Stimulated activated CD8-positive, alpha-beta memory T cell treated with anti-CD3 and anti-CD28 coated beads, Interleukin-4, amount 100 ng/mL, for 1 hour (primary cell): ENCODE measurements at places on chromosomes 1 and 21.

DNA sequence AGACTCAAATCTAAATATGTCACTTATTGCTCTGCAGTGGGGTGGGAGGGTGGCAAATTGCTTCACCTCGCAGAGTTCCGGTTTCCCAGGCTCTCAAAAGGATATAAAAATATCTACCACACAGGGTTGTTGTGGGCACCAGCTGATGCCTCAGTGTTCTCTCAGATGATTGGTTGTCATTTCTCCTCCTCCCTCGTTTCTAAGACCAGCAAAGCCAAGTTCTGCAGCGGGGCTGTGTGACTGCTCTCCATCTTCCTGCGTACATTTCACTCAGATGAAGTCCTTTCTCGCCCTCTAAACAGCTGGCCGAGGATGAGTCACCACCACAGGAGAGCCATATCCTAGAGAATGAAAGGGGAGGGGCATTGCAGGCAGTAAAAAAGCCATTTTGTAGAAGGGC, 35.0 kb upstream of the VWA5B1 start:
- no peak for DNase-seq

DNA sequence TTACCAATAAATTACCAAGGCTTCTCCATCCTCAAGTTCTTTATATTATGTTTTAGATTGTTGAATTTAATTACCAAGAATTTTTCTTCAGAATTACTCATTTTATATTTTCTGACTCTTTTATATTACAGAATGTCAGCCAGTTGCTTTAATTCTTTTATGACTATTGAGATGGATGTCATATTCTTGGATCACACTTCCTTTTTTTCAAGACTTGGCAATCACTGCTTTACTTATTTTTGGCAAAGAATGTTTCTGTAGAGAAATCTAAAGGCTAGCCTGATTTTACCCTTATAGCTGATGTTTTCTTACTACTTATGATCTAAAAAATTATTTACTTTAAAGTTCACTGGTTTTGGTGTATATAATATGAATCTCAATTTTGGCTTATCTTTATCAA, 721.1 kb upstream of the TMPRSS15 start:
- DNase-seq, result no peak

- DNase-seq, result no peak
Measured at GRCh38 chr21:42845296-42845965, 33.9 kb downstream of the WDR4 start.

DNA sequence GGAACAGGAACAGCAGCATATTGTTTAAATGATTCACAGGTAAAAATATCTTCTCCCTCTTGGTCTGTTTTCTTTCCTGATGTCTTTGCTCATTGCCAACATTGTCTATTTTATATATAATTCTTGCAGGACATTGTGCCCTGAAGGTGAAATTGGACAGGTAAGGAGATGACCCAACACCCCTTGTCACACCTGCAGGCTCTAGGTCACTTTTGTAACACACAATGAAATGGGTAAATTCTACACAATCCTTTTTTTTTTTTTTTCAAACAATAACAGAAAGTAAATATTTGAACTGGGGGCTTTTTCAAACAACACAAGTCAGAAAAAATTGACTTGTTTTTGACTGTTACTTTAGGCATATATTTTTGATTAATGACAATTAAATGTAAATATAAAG, 62.9 kb upstream of the ERG start:
- DNase-seq, result no peak

GRCh38 chr1:190754666-190755065, 277.0 kb upstream of the BRINP3 start:
- no peak for DNase-seq

DNA sequence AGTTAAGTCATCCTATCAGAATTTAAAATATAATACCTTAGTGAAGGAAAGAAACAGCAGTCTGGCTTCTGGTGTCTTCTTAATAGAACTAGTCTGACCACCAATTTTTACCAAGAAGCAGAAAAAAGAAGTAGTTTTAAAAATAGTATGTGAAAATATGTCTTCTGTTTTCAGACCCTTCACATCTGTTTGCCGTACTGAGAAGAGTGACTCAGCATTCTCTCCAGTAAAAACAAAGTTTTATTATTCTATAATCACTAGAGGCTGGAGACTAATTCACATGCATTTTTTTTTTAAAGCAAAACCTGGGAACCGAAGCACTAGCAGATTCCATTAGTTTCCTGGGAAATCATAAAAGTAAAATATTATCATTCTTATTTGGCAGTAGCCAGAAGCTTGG, 163.8 kb downstream of the COL24A1 start:
- no peak for DNase-seq

DNA sequence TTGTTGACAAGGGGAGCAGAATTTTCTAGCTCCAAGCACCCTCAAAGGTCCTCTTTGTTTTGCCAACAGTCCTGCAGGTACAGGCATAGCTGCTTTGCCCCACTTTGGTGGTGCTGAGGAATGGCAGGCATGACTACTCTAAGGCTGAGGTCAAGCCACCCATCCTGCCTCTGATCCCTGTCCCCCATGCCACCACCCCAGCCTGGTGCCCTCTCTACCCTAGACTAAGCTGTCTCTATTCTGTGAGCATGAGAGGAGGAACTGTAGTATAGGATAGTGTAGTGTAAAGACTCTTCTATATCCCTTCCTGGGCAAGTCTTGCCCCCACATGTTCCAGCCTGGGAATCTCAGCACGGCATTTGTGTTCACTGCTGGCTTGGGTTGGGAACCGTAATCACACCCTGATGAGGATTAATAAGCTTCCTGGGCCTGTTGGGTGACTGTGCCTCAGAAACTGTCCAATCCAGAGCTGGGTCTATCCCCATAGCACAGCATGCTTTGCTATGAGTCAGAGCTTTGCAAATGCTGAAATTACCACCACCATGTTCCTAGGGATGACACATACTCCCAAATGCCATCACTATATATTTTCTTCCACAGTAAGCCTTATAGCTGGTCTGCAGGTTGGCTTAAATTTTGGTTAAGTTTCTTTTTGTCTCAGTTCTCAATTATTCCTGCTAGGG, 105.7 kb upstream of the PPP2R5A start:
- no peak for DNase-seq

GRCh38 chr1:84250668-84251067, 50.8 kb upstream of the SAMD13 start:
- no peak for DNase-seq

DNA sequence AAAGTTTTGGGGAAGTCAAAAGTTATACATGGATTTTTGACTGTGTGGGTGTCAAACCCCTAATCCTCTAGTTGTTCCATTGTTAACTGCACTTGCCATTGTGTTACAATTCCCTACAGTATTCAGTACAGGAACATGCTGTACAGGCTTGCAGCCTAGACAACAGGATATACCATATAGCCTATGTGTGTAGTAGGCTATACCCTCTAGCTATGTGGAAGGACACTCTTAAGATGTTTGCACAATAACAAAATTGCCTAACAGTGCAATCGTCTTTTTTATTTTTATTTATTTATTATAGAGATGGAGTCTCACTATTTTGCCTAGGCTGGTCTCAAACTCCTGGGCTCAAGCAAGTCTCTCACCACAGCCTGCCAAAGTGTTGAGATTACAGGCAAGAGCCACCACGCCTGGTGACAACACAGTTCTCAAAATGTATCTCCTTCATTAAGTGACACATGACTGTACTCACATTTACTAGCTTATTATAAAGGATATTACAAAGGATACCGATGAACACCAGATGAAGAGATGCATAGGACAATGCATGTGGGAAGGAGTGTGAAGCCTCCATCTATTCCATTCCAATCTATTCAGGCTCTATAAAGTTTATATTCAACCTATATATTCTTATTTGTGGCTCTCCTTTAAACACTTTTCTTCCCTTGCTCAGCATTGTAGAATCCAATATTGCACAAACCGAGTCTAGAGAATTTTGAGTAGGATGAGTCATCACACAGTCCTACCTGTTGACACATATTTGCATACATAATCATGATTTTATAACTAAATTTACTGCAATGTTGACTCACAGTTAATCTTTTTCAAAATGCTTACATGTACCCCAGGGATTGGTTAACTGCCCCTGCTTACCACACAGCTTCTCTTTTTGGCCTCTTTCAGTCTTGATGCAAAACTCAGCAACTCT, 28.4 kb upstream of the CEP350 start:
- DNase-seq, result no peak

DNA sequence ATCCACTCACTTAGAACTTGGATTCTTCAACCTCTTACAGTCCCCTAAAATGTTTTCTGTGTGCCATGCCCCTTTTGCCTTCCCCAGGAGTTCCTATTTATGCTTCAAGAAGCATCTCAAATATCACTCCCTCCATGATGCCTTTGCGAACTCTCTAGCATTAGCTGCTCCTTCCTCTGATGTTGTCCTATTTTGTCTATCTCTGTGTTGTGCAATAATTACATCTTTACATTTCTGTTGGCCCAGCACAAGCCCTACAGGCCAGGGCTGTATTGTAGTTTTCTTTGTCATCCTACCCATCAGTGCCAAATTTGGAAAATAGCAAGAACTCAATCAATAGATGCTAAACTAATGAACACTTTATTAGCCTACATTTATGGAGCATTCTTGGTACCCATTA, 125.8 kb downstream of the ST6GALNAC5 start:
- no peak for DNase-seq

- no peak for DNase-seq
Measured at GRCh38 chr1:203204756-203205155, 18.3 kb upstream of the CHI3L1 start.

- no peak for DNase-seq
Measured at GRCh38 chr1:52332411-52332810, 33.6 kb downstream of the CC2D1B start.

DNA sequence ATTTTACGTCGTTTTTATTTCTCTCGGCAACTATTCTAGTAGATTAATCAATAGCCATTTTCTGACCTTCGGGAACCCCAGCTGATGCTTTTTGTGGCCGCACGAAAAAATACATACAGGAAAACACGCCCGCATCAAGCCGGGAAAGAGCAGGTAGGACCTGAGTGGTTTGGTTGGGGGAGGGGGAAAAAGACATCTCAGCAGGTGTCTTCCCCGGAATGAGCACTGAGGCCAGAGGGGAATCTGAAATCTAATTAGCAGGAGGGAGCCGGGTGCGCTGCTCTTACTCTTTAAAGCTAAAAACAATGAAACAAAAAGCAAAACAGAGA, 618 bp upstream of the FOXD3 start:
- DNase-seq, result no peak

GRCh38 chr1:87404296-87404695, 75.6 kb downstream of the LMO4 start:
- DNase-seq, result no peak

DNA sequence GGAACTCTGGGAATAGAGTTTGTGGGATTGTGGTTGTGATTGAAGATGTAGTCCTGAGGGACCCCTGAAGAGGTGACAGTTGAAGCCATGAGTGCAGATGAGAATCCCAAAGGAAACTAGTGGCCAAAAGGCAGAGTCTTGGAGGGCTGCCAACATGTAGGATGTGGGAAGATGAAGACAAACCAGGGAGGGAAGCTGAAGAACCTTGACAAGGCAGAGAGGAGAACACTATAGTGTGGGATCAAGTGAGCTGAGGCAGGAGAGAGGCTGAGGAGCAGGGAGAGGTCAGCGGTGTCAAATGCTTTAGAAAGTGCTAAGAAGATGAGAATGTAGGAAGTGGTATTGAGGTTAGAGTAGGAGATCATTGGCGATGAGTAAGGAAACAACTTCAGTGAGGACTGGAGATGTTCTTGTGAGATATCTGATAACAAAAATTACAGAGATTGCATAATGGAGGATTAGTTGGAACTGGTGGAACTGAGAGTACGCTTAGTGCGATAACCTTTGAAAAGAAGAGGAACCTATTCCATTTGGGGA, 88.5 kb upstream of the VCAM1 start:
- DNase-seq, result no peak

- DNase-seq, result no peak
Measured at GRCh38 chr1:186420923-186421322, 40.0 kb downstream of the PDC start.

- peak; percentile 60 for DNase-seq
Measured at GRCh38 chr1:145859491-145860023, 676 bp upstream of the PIAS3 start.

GRCh38 chr1:150563340-150564038, 14.3 kb downstream of the ADAMTSL4 start:
- no peak for DNase-seq

DNA sequence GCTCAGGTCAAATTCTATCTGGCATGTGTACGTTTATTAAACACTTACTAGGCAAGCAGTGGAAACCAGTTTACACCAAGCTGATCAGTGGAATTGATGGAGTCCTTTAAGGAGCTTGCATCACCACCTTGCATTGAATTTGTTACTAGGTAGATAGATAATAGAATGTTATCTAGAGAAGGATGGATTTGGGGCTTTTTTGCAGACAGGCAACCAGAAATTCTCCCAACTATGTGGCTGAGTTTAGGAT, 44.9 kb downstream of the HHAT start:
- DNase-seq, result no peak

GRCh38 chr1:56780128-56780750, 39.0 kb downstream of the FYB2 start:
- DNase-seq, result no peak

DNA sequence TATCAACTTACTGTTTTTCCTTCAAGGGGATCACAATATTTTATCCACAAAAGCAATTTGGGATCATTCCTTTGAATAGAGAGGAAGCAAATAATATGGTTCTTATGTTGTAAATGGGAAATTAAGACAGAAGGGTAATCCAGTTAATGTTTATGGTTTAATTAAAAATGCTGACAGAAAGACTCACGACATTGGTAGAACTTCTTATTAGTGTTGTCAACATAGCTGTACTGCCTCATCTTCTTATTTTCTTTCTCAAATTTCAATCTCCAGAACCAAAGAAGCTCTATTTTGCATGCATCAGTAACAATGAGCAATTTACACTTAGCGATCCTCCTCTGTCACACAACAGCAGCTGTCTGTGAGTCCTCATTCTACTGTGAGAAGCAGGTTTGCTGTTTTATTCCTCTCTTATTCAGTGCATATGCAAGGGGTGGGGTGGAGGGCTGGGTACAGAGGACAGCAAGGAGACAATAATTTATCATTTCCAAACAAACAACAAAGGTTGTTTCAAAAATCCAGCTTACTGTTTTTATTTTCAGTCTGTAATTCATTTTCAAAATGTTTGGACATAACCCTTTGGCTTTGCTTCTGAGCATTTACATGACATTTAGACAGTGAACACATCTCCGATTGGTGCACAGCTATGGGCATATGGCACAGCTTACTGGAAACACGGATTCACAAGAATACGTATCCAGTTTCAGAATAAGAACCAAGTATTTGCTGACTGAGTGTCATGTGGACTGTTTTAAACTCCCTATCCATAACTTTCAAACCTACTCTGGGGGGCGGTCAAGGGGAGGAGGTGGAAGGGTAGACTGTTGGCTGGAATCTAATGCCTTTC, 335.9 kb downstream of the RGS7 start:
- no peak for DNase-seq
